ENCODE measurements at places on chromosomes 6 and 20. TPM values are rescaled to one million over a fixed set of nuclear protein-coding genes. Genes with fewer than 3 reads are reported as not detected.
A peak's percentile ranks its signal among the peaks of the same experiment; 100 is the strongest.

DNA sequence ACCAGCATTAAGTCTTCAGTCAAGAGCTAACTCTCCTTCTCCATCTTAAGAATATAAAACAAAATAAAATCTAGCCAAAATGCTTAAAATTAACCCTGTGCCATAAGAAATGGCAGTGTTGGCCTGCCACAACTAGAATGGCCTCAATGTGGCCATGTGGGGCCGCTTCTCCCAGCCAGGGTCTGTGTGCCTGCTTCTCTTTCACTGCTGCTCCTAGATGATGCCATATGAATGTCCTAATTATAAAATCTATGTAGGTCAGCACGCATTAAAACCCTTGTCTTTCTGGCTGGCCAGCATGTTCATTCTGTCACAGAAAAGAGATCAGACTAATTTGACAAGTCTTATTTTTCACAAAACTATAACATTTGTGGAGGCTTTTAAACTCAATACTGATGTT is 102.6 kb downstream of the C6orf118 start:
- no peaks in the 10 kb centered on the region for H3K4me1 ChIP-seq
- H3K4me3 ChIP-seq: no peak overlapping the region
- no peaks in the 10 kb centered on the region for H3K36me3 ChIP-seq
- H3K27me3 ChIP-seq: no peaks in the 10 kb centered on the region
- no peak for DNase-seq
- no peak overlapping the region for H3K27ac ChIP-seq

DNA sequence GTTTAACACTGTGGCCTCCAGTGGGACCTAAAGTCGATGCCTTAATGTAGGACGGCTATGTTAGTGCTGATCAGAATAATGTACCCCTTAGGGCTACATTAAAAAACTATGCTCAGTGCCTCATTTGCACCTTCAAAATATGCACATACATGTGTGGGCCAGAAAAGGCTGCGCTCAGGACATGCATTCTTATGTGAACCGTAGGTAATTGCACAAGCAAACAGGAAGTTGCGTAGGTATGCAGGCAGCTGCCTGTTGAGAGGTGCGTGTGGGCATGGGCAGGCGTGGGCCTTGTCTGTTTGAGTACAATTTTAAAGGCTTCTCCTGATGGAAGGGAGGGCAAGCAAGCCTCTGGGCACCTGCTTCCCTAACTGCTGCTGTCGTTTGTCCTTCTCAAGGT is 116.2 kb upstream of the JAG1 start:
- no peaks in the 10 kb centered on the region for H3K4me1 ChIP-seq
- H3K36me3 ChIP-seq: no peaks in the 10 kb centered on the region
- no peaks in the 10 kb centered on the region for H3K27me3 ChIP-seq
- H3K27ac ChIP-seq: no peak overlapping the region
- H3K4me3 ChIP-seq: no peak overlapping the region

- H3K27me3 ChIP-seq: no peaks in the 10 kb centered on the region
- no peak overlapping the region for H3K27ac ChIP-seq
- no peaks in the 10 kb centered on the region for H3K36me3 ChIP-seq
- no peak overlapping the region for H3K4me3 ChIP-seq
- no peaks in the 10 kb centered on the region for H3K4me1 ChIP-seq
- no peak for DNase-seq
Observed at GRCh38 chr6:123526128-123526527, 110.6 kb downstream of the TRDN start.

Gene LHFPL5
- not detected for total RNA-seq

Gene KCNK5
- 11.4 TPM for total RNA-seq

DNA sequence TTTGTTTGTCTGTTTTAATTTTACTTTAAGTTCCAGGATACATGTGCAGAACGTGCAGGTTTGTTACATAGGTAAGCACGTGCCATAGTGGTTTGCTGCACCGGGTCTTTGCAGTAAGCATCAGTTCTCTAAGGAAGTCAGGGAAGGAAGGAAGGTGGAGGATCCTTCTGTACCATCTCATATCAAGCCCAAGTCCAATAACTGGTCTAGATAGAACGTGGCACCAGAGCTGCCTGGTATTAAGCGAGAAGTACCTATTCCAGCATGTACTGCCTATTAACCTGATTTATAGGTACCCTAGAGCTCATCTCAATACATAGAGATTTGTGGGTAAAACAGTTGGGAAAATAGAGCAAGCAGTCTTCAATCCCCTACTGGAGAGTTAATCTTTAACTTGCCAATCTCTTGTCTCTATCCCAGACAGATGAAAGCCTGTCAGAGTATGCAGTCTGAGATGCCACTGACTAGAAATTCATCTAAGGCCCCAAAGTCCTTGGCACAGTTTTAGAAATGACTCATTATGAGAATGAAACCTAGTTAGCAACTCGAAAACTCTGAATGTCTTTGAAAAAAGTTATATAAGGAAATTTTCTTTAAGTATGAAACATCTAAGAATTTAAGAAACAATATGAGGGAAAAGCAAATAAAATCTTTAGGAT is 144.9 kb downstream of the TFAP2A start:
- peak; percentile 11 for DNase-seq
- no peak overlapping the region for H3K27ac ChIP-seq
- peaks cover 11% of the 10 kb centered on the region for H3K4me1 ChIP-seq
- peaks cover 4% of the 10 kb centered on the region for H3K27me3 ChIP-seq
- H3K4me3 ChIP-seq: no peak overlapping the region
- H3K36me3 ChIP-seq: no peaks in the 10 kb centered on the region

- no peak overlapping the region for H3K4me3 ChIP-seq
- no peak for DNase-seq
- H3K4me1 ChIP-seq: no peaks in the 10 kb centered on the region
- H3K27ac ChIP-seq: no peak overlapping the region
- H3K27me3 ChIP-seq: no peaks in the 10 kb centered on the region
Observed at GRCh38 chr20:57614490-57615444, 5.5 kb downstream of the ZBP1 start.

DNA sequence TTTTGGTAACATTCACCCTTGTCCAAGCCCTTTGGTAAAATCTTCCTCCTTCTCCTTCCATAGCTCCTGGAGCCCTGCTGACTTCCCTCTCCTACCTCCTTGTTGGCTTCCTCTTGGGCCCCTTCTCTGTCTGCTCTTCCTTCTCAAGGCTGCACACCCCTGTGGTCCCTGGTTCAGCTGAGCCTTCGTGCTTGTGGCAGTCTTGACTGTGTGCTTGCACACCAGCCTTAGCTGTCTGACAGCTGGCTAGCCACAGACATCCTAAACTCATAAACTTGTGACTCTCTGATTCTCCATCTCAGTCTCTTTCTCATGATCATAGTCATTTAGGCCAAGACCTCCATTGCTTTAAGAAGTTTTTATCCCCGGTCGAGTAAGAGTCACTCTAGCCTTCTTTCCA is 37.1 kb downstream of the DHX35 start:
- H3K36me3 ChIP-seq: no peaks in the 10 kb centered on the region
- no peaks in the 10 kb centered on the region for H3K27me3 ChIP-seq
- no peak overlapping the region for H3K27ac ChIP-seq
- H3K4me3 ChIP-seq: no peak overlapping the region
- DNase-seq: no peak
- H3K4me1 ChIP-seq: no peaks in the 10 kb centered on the region

DNA sequence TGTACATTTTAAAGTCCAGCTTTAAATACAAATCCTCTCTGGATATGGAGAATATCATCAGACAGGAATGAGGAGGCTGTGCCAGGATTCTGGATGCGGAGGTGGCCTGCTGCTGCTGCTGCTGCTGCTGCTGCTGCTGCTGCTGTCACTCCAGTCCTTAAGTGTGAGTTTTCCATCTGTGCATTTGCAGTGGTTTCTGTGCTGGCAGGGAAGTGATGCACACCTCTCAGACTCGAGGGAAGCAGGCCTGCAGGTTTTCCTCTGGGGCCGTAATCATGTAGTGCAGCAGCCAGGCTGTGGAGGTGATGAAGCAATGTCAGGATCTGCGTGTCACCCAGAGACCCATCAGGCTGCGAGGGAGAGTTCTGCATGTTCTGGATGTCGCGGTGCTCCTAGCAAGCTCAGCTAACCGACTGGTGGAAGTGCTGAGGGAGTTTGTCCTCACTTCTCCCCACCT is 32.0 kb downstream of the CFAP61 start:
- H3K27me3 ChIP-seq: peaks cover 10% of the 10 kb centered on the region
- H3K27ac ChIP-seq: no peak overlapping the region
- no peaks in the 10 kb centered on the region for H3K4me1 ChIP-seq
- no peak overlapping the region for H3K4me3 ChIP-seq
- H3K36me3 ChIP-seq: no peaks in the 10 kb centered on the region

DNA sequence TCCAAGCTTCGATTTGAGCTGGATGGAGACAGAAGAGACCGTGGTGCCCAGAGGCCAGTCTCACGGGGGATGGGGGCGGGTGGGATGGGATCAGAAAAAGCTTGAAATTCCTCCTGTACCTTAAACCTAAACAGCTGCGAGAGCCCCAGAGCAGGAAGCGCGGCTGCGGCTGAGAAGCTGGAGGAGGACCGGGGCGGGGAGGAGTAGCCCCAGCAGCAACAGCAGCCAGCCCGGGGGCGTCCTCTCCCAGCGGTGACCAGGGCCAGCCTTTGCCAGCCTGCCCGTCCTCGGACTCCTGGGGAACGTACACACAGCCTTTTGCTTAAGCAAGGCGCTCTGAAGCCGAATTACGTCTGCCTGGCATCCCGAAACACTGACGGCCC is 17.4 kb upstream of the PRDM13 start:
- no peaks in the 10 kb centered on the region for H3K36me3 ChIP-seq
- H3K27me3 ChIP-seq: peaks cover 90% of the 10 kb centered on the region
- H3K27ac ChIP-seq: no peak overlapping the region

GRCh38 chr6:21885532-21886114 is 292.1 kb downstream of the SOX4 start:
- H3K4me3 ChIP-seq: no peak overlapping the region
- no peaks in the 10 kb centered on the region for H3K36me3 ChIP-seq
- H3K27me3 ChIP-seq: no peaks in the 10 kb centered on the region
- H3K4me1 ChIP-seq: peaks cover 31% of the 10 kb centered on the region
- H3K27ac ChIP-seq: peak overlapping the region; percentile 84

DNA sequence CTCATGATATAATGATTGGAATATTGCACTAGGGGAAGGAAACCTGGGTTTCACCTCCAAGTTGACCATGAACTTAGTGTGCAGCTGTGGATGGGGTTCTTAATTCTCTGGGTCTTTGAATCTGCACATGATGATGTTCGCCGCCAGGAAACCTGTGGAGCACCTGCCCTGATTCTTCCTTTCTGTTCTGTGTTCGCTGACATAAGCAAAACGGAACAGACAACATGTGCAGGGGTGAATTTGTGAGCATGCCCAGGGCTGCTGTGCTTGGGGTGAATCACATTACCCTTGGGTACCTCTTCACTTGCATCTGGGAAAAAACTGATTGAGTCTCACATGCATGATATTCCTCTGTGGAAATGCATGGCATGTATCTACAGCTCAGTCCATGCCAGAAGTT is 48.8 kb downstream of the CAP2 start:
- no peak overlapping the region for H3K4me3 ChIP-seq
- H3K36me3 ChIP-seq: no peaks in the 10 kb centered on the region

- H3K27ac ChIP-seq: no peak overlapping the region
- H3K4me1 ChIP-seq: no peaks in the 10 kb centered on the region
- no peaks in the 10 kb centered on the region for H3K27me3 ChIP-seq
- H3K36me3 ChIP-seq: no peaks in the 10 kb centered on the region
- H3K4me3 ChIP-seq: no peak overlapping the region
- DNase-seq: no peak
Observed at GRCh38 chr6:147999001-147999540, 343.6 kb upstream of the SASH1 start.

DNA sequence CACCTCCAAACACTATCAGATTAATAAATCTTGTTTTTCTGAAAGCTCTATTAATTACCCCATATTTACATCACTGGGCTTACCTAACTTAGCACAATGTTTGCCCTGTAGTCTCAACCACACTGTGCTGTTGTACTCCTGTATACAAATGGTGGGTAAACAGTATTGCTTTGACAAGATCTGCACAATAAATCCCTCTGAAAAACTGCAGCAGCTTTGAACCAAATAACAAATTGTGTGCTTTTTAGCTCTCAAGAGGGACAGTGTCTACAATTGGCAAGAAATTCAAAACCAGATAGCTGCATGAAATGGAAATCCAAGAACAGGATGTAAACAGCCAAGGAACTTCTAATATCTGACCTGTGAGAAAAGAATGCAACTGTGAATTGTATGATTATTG is 10.4 kb downstream of the KIF6 start:
- no peaks in the 10 kb centered on the region for H3K27me3 ChIP-seq
- H3K27ac ChIP-seq: no peak overlapping the region
- no peak overlapping the region for H3K4me3 ChIP-seq
- H3K36me3 ChIP-seq: no peaks in the 10 kb centered on the region
- no peak for DNase-seq

DNA sequence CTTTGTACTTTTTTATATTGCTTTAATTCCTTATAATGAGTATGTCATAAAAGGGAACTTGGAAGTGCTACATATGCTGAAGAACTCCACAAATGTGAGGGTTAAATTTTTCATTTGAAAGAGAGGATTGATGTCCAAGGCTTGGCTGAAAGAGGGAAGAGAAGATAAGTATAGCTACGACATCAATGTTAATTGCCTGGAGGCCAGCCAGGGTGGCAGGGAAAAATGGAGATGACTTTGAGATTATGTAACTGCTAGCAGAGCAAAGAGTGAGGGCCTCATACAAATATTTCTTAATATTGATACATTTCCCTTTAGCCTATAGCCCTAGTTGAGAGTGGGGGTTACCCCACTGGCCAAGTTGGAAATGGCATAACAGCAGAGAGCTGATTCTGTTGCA is 24.8 kb upstream of the RIMS4 start:
- H3K4me3 ChIP-seq: no peak overlapping the region
- H3K27ac ChIP-seq: no peak overlapping the region
- no peaks in the 10 kb centered on the region for H3K36me3 ChIP-seq

Gene TMEM170B
- 5.1 TPM for total RNA-seq

Gene EGFL8
- total RNA-seq: 4.5 TPM

Gene SMLR1
- 28.9 TPM for total RNA-seq

DNA sequence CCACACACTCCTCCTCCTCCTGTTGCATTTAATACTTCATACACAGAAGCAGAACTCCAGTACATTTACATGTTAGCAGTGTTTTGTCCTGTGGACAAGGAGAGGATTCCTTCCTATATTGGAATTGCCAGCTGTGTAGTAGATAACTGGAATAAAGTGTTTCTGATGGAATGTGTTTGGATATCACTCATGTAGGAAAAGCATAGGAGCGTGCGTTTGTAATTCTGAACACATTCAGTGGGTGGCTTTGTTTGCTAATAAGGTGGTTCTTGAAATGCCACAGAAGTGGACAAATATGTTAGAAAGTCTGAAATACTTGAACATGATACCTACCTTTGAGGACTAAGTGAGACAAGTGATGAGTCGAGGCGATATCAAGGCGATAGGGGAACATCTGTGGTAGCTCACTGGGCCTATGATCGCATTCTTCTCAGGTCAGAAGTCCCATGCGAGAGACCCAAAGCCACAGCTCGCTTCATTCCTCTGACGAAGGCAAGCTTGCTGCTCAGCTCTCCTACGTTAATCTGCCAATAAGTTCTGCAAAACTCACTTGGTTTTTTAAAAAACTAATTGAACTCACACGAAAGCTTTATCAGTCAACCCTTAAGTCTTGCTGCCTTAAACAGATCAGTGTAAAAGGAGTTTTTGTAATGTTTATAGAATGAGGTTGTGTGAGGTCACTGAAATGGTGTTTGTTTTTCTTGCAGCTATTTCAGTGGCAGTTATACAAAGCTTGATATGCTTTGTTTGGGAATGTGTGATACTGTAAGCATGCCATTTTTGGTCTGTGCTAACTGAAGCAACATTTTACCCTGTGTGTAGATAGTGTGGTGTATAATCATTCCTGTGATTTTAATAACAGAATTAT is 159.9 kb downstream of the SOX4 start:
- no peak overlapping the region for H3K27ac ChIP-seq
- H3K36me3 ChIP-seq: no peaks in the 10 kb centered on the region
- H3K27me3 ChIP-seq: no peaks in the 10 kb centered on the region
- H3K4me1 ChIP-seq: peaks cover 30% of the 10 kb centered on the region
- no peak for DNase-seq

- DNase-seq: peak; percentile 53
- H3K36me3 ChIP-seq: no peaks in the 10 kb centered on the region
- no peaks in the 10 kb centered on the region for H3K27me3 ChIP-seq
- peaks cover 5% of the 10 kb centered on the region for H3K4me1 ChIP-seq
- peak overlapping the region; percentile 75 for H3K27ac ChIP-seq
Observed at GRCh38 chr6:34324738-34325444, 67.6 kb downstream of the NUDT3 start.
